C1 segment of cervical spinal cord (tissue), 14 donors: ENCODE measurements at places on chromosomes 12 and 14.

DNA sequence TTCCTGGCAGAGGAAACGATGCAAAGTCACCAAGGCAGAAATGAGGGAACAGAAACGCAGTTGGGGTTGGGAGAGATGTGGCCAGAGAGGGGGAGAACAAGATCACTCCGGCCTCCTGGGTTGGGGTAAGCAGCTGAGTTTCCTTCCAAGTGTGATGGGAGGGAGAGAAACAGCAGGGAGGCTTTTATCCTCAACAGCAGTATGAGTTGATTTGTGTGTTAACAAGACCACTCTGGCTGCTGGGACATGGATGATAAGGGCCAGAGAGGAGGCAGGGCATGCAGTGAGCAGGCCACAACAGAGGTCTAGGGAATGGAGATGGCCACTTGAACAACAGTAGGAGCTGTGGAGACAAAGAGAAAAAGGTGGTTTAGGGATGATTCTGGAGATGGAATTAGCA, 66.8 kb downstream of the GLRX5 start:
- DNase-seq: no peak

GRCh38 chr12:12349711-12350665, at the start of gene MANSC1:
Gene MANSC1 (minus strand): TSS chr12:12350242. CDS start chr12:12343314, 6,928 bp downstream.
- peak; percentile 20 for DNase-seq

DNA sequence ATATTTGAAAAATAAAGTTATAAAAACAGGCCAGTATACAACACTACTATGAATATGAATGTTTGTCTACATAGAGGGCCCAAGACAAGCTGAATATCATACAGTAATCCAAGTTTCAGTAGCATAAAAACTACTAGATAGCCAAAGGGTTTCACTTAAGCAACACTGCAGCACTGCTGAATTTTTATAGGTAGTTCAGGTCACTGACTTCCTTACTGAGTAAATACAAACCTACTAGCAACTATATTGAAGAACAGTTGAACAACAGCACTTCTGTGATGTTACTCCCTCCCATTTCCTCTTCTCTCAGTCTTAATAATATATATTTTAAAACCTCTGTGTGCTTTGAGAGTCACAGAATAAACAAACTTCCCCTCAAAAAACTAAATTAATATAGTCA, 42.7 kb downstream of the GTF2A1 start:
- DNase-seq: no peak

- DNase-seq: no peak
Measured at GRCh38 chr12:13784504-13784903, 196.9 kb downstream of the GRIN2B start.

DNA sequence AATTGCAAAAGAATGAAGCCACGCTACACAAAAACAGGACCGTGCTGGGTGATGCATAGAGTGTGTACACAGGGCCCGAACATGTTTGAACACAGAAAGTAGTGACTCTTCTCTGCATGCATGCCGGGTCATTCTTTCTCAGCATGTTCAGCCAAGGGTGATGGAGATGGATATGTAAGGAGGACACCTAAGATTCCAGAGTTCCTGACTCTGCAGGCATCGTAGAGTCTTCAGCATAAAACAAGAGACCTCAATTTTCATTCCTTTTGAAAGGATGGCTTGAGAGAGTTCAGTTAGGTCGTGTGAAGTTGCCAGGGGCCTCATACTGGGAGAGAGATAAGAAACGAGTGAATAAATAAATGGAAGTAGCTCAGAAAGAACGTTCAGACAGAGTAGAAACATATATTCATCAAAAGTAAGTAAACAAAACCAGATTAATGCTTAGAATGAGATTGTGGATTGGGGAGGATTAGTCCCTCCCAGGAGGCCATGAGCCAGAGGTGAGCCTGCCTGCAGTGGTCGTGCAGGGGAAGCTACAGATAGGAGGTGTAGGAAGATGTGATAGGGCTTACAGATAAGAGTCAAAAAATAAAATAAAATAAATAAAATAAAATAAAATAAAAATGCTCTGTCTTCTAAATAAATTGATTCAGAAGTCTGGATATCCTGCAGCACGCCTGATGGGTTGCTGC, 27.6 kb upstream of the SEL1L start:
- no peak for DNase-seq

DNA sequence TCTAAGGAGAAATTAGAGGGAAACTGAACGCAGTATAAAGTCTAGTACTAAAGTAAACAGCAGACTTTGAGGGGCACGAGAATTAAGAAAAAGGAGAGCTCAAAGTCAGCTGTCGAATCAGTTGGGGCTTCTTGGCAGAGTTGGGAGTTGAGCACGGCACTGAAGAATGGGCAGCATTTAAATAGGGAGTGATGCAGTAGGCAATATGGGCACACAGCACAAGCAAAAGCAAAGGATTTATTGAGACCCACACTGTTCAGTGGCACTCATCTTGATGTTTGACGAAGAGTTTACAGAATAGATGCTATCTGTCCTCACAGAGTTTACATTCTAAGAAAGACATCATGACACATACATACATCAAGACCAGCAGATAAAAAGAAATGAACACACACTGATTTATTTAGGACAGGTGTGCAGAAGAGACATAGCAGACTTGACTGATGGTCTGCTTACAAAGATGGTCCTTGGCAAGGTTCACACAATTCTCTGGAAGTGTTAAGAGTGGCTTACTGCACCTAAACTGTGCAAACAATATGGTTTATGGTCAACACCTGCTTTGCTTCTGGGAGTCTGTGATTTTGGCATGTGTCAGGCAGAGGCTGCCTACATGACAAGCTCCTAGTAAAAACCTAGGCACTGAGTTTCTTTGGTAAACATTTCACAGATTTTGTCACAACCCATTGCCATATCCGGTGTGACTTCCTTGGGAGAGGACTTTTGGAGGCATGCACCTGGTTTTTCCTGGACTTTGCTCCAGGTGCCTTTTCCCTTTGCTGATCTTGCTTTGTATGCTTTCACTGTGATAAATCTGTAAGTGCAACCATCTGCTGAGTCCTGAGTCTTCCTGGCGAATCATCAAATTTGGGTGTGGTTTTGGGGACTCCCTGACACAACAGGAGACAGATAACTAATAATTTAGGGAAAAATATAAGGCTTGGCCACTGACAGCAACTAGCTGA, 26.3 kb downstream of the ALKBH1 start:
- DNase-seq: no peak

- DNase-seq: no peak
Measured at GRCh38 chr12:12735301-12735700, 18.1 kb downstream of the CDKN1B start.

DNA sequence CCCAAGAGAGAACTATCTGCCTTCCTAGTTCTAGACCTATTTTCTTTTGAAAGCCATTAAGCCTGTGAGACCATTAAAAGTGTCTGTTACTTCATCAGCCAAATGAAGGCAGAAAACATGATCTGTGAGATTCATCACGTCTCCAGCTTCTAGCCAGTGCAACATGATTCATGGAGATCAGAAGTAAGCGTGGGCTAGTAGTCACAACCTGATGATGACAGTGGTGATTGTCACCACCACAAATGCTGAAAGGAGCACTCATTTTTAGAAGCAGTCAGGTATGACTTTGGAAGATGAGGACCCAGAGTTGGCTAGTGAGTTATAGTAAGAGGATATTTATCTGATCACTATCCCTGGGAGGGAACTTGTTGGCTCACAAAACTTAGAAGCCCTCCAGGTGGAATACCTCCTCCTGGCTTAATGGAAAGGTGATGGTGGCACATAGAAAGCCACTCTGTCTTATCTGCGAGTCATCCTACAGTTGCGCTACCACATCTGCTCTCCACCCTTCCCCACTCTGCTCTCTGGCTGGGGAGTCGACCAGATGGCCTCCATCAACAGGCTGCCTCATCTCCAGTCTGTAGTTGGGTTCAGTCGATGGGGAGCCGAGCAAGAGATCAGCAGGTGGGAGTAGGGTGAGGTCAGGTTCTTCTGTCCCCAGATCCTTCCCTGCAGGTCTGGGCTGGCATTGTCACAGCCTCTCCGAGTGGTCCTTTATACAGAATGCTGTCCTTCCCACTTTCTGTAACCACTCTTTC, 317.6 kb upstream of the FKBP4 start:
- no peak for DNase-seq
